ENCODE measurements at places on chromosomes 2 and 18.

GRCh38 chr2:178452870-178453269, 1.7 kb downstream of the PJVK start:
- DNase-seq, result no peak

- no peak for DNase-seq
Measured at GRCh38 chr2:3762771-3763447, 59.5 kb downstream of the DCDC2C start.

- DNase-seq, result no peak
Measured at GRCh38 chr2:120547662-120548061, 188.0 kb upstream of the GLI2 start.

DNA sequence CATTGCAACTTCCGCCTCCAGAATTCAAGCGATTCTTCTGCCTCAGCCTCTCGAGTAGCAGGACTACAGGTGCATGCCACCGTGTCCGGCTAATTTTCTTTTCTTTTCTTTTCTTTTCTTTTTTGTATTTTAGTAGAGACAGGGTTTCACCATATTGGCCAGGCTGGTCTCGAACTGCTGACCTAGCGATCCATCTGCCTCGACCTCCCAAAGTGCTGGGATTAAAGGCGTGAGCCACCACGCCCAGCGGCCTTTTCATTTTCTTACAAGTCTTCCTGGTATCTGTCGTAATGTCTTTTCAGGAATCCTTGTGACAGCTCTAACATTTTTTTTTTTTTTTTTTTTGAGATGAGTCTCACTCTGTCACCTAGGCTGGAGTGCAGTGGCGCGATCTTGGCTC, 66.4 kb upstream of the EDAR start:
- DNase-seq, result no peak

GRCh38 chr2:88187038-88187676, 17.0 kb downstream of the THNSL2 start:
- DNase-seq, result no peak

GRCh38 chr2:169715379-169716237, 18.0 kb upstream of the KLHL23 start:
- DNase-seq, result no peak

DNA sequence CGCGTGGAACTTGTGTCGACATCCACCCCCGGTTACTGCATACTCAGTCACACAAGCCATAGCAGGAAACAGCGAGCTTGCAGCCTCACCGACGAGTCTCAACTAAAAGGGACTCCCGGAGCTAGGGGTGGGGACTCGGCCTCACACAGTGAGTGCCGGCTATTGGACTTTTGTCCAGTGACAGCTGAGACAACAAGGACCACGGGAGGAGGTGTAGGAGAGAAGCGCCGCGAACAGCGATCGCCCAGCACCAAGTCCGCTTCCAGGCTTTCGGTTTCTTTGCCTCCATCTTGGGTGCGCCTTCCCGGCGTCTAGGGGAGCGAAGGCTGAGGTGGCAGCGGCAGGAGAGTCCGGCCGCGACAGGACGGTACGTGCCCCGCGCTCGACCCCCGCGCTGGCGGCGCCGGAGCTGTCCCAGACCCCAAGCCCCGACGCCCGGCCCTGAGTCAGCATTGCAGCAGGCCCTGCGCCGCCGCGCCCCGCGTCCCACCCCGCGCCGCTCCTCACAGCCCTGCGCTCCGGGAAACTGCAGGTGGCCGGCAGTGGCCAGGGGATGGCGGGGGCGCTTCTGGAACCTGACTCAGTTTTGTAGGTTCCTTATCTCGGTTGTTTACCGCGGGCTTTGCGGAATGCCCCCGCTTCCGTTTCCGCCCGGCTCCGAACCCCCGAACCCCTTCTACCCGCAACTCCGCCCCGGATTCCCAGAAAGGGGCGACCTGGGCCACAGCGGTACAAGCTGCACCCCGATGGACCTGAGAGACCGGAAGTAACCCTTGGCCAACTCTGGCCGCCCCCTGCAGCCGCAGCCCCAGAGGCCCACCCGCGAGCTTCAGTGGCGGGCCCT, at the start of gene CFLAR:
Gene CFLAR (plus strand): TSS at position 50 of the 844 bp plus-strand sequence. CDS start 13,702 bp downstream, outside the sequence.
- DNase-seq, result peak; percentile 35

- no peak for DNase-seq
Measured at GRCh38 chr18:48308027-48308635, 101.1 kb downstream of the ZBTB7C start.

- DNase-seq, result no peak
Measured at GRCh38 chr2:27042985-27043634, 8.4 kb upstream of the AGBL5 start.

DNA sequence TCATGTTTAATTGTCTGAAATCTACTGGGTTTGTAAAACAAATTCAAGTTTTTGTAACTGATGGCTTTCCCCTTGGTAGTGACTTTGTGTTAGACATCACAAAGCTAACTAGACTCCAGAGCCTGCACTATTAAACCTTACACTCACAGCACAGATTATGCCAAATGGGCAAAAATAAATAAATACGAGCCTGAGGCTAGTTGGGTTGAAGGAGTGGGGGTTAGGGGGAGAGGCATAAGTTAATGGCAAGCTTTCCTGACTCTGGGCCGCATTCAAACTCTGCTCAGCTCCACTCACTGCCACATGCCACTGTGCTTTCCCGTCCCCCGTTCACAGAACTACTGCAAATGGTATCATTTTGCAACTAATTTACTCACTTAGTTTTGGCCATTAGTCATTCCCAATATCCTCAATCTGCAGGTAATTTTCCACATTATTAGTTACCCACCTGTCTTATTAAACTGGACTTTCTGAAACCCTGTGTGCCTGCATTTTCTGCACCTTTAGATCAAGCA, 1079.9 kb upstream of the PIK3C3 start:
- no peak for DNase-seq

DNA sequence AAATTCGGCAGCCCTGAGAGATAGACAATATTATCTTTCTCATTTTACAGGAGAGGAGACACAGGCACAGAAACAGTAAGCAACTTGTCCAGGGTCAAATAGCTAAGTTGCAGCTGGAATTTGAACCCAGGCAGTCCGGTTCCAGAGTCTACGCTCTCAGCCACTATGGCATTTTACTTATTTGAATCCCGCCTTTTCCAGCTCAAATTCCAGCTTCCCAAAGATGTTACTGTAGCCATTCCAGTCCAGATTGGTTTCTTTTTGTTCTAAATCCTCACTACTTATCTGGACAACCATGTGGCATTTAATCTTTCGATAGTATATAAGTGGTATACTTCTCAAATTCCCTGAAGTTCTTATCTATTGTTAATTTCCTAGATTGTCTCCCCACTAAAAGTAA, 125.7 kb downstream of the NBAS start:
- DNase-seq, result no peak

DNA sequence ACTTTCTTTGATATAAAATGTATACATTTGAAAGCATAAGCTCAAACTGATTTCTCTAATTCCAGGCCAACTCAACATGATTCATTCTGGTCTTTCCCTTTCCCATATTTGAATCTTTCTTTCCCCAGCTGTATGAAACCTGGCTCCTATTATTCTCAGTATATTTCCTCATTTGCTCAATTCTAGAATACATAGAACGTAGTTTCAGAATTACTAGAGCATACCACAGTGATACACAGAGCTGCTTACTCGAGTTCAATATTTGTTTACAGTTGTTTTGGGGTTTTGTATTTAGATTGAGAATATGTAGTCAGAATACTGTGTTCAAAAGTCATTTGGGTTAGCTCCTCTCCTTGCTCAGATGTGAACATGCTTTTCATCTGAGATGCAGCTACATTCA, 43.0 kb downstream of the TNFRSF11A start:
- DNase-seq, result no peak

DNA sequence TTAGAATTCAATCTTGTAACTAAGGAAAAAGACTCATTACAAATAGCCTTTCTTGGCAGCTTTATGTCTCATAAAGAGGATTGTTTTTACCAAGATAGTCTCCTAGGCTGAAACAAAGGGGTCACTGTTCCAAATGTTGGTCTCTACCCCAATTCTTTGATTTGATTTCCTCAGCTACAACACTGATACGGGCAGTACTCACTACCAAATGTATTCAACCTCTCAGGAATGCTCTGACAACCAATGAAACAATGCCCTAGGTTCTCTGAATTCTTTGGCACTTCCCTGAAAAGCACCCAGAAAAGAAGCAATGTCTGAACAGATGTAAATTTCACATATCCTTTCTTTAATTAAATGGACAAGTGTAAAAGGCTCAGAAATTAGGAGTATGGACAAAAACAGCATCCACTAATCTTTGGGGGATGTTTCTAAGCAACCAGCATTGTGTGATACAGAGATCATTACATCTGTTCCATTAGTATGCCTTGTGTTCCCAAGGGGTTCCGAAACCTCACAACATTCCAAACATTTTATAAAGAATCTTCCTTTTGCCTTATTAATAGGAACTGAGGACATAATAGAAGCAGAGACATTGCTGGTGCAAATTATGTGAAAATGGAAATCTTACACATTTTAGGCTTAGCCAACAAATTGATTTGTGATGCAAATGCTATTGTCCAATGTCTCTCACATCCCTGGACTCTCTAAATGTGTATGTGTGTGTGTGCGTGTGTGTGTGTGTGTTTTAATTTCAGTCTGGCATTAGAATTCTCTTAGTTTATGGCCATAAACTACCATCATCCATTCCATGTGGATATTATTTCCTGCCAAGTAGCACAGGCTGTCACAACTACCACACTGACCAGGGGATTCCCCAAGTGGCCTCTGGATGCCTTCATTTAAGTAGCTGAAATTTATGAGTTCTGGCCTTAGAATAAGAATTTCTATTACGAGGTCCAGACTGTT, 276.0 kb downstream of the MTX2 start:
- no peak for DNase-seq

DNA sequence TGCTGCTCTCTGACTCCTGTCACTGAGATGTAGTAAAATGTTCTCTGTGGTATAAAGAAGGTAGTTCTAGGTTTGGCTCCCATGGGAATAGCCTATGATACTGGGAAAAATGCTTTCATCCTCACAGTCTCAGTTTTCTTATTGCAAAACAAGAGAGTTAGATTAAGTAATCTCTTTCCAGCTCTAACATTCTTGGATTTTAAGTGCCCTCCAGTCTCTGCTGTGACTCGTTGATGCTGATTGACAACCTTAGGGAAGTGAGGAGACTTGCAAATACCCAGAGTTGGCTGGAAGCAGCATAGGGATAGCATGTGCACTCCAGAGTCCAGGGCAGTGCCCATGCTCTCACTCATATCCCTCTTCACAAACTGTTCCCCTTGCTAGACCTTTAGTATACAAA, 534.9 kb downstream of the SLC4A3 start:
- DNase-seq, result no peak

DNA sequence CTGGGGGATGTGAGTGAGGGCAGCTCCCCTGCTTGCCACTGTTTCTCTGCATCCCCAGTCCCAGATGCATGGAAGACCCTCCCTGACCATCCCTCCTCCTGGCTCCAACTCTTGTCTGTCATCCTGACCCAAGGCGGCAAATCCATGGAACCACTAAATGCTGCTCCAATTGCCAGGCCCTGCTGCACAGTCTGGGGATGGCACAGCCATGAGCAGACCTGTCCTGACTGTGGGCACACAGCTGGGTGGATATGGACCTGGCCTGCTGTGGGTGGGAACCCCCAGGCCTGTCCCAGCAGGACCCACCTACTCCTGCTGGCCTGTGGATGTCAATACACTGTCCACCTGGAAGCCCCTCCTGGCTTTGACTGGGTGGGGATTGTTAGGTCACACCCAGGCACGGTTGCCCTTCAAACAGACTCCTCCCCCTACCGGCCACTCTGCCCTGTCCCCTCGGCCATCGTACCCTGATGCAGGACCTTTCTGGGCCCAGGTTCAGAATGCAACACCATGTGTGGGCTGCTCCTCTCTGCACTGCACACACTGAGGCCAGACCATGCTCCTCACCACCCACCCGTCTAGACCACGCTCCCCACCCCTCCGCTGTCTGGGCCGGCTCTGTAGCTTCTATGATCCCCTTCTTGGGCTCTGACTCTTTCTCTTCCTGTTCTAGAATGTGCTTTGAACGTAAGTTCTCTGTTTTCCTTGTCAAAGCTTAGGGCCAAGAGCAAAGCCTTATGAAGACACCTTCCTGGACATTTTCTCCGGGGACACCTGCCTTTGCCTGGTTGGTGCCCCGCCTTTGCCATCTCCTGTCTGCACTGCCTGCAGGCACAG, 57.9 kb downstream of the INPP5D start:
- no peak for DNase-seq

DNA sequence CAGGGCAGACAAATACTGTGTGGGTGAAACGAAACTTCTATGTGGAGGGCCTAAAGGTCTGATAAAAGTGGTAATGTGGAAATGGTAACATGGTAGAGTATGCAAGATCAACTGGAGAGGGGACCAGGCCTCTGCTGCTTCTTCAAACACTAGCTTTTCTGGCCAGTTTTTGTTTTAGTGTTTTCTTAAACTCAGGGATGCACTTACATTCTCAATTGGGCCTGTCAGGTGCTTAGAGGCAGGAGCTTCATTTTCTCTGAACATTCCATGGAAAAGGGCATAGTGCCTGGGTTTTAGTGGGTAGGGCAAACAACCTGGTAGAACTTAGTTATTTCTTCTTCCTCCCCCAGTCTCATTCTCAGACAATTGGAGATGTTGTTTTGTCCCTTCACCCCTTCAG, 10.5 kb upstream of the ST3GAL5 start:
- DNase-seq, result no peak

DNA sequence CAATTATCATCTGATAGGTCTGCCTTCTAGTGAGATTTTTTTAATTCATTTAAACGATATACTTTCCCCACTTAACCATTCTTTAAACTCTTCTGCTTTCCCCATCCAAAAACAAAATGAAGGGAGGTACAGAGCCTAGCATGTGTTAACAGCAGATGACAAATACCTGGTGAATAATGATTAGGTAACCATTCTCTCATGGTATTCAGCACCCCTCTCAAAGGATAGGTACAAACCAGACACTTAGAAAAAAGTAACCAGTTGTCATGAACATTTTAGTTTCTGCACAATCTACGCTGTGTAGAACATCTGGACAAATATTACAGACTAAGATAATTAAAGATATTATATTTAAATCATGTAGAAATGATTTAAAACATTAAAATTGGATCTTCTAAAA, 56.3 kb downstream of the DNAH7 start:
- DNase-seq, result no peak

- no peak for DNase-seq
Measured at GRCh38 chr2:42900289-42900891, 108.0 kb upstream of the HAAO start.

- no peak for DNase-seq
Measured at GRCh38 chr2:54077088-54077900, 38.1 kb upstream of the ACYP2 start.

DNA sequence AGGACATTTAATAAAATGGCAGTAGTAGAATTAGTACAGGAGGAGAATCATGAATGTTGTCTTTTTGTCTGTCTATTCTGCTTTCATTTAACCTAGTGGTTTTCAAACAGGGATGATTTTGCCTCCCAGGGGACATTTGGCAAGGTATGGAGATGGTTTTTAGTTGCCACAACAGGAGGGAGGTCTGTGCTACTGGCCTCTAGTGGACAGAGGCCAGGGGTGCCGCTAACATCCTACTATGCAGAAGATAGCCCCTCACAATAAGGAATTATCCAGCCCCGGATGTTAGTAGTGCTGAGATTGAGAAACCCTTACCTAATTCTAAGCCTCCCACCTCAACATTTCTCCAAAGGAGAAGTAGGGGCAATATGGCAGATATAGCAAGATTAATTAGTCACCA, 18.3 kb downstream of the FASTKD2 start:
- no peak for DNase-seq

Measured in cerebellar nuclear complex (tissue), 1 donor.